ENCODE measurements at places on chromosomes 1 and 21.

- no peaks in the 10 kb centered on the region for H3K36me3 ChIP-seq
- DNase-seq = no peak
- no peaks in the 10 kb centered on the region for H3K4me1 ChIP-seq
Measured at GRCh38 chr1:241316372-241316771, 40.6 kb downstream of the RGS7 start.

- H3K36me3 ChIP-seq = no peaks in the 10 kb centered on the region
- no peaks in the 10 kb centered on the region for H3K4me1 ChIP-seq
- H3K27me3 ChIP-seq = no peaks in the 10 kb centered on the region
- no peak overlapping the region for H3K27ac ChIP-seq
Measured at GRCh38 chr1:7109901-7110300, 324.6 kb downstream of the CAMTA1 start.

DNA sequence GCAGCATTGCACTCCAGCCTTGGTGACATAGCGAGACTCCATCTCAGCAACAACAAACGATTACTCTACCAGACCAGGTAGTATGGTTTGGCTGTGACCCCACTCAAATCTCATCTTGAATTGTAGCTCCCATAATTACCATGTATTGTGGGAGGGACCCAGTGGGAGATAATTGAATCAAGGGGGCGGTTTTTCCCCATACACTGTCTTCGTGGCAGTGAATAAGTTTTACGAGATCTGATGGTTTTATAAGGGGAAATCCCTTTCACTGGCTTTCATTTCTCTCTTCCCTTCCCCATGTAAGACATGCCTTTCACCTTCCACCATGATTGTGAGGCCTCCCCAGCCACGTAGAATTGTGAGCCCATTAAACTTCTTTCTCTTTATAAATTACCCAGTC is 66.0 kb downstream of the BACE2 start:
- no peaks in the 10 kb centered on the region for H3K27me3 ChIP-seq
- no peak overlapping the region for H3K4me3 ChIP-seq
- no peaks in the 10 kb centered on the region for H3K4me1 ChIP-seq
- no peak for DNase-seq
- no peaks in the 10 kb centered on the region for H3K36me3 ChIP-seq

- H3K27me3 ChIP-seq = no peaks in the 10 kb centered on the region
- DNase-seq = no peak
- peaks cover 61% of the 10 kb centered on the region for H3K4me1 ChIP-seq
- H3K36me3 ChIP-seq = peaks cover 2% of the 10 kb centered on the region
- no peak within 1 kb of the TSS for H3K27ac ChIP-seq
Measured at GRCh38 chr21:42395905-42396651, at the start of gene TMPRSS3. TSS of gene TMPRSS3 (minus strand) at chr21:42396052. CDS start at chr21:42395417, 635 bp downstream.

DNA sequence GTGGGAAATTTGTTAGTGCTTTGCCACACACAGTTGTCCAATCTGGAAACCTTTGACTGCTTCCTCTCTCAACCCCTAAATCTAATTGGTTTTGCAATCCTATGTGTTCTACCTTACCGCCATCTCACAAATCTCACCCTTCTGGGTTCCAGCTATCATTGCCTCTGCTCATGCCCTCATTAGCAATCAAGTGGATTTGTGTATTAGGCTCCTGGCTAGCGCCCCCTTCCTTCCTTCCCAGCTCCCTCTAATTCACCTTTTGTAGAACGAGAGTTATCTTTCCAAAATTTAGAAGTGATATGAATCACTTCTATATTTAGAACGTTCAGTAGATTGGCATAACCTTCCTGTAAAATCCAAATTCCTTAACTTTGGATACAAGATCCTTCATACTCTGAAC is 18.6 kb downstream of the FMO1 start:
- H3K4me1 ChIP-seq = no peaks in the 10 kb centered on the region
- no peaks in the 10 kb centered on the region for H3K36me3 ChIP-seq
- no peak overlapping the region for H3K4me3 ChIP-seq
- H3K27ac ChIP-seq = no peak overlapping the region

- no peak overlapping the region for H3K4me3 ChIP-seq
- H3K4me1 ChIP-seq = no peaks in the 10 kb centered on the region
- peaks cover 8% of the 10 kb centered on the region for H3K27me3 ChIP-seq
- H3K36me3 ChIP-seq = no peaks in the 10 kb centered on the region
Measured at GRCh38 chr1:233549917-233550316, 64.0 kb upstream of the KCNK1 start.

DNA sequence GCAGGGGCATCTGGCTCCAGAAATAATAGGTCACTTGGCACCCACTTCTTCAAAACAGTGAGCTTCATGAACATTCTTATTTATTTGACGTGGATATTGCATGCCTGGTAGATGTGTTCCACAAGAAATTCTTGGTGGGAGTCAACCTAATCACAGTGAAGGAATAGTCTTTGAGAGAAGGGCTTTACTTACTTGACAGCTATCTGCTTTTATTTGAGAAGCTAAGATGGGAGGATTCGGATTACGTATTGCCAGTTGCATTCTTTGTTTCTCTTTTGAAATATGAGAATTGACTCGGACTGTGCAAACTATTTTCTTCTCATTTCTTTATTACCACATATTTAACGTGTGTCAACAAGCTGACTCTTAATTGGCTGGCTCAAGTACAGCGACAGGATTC is 117.2 kb downstream of the FASLG start:
- no peak overlapping the region for H3K27ac ChIP-seq
- no peak for DNase-seq
- peaks cover 14% of the 10 kb centered on the region for H3K4me1 ChIP-seq
- peaks cover 28% of the 10 kb centered on the region for H3K27me3 ChIP-seq
- H3K4me3 ChIP-seq = no peak overlapping the region
- H3K36me3 ChIP-seq = no peaks in the 10 kb centered on the region

DNA sequence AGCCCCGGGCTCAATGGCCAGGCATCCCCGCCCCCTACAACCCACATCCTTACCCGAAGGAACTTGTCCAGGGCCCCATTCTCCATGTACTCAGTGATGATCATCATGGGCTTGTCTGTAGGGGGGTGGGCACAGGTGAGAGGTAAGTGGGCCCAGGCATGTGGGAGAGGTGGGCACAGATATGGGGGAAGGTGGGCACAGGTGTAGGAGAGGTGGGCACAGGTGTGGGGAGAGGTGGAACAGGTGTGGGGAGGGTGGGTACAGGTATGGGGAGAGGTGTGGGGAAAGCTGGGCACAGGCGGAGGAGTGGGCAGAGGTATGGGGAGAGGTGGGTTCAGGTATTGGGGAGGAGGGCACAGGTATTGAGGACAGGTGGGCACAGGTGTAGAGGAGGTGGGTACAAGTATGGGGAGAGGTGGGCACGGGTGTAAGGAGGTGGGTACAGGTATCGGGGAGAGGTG is 23.5 kb downstream of the EPHA2 start:
- H3K27ac ChIP-seq = no peak overlapping the region
- H3K36me3 ChIP-seq = no peaks in the 10 kb centered on the region
- no peaks in the 10 kb centered on the region for H3K4me1 ChIP-seq
- no peaks in the 10 kb centered on the region for H3K27me3 ChIP-seq
- DNase-seq = no peak
- no peak overlapping the region for H3K4me3 ChIP-seq

DNA sequence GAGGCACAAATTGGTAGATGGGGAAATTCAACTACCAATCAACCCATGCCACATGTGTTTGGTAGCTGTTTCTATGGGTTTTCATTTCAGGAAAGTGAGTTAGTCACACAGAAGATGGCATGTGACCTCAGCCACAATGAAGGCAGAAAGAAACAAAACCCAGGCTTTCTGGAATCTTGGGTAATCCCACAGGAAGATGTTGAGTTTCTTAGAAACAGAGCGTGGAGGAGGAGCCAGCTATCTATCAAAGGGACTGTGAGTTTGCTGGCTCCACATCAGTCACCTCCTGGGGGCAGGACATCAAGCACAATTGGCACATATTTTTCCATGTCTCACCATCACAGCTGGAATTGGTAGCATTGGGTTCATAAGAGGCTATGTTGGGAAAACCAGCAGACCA is 188.9 kb upstream of the PLXNA2 start:
- H3K27ac ChIP-seq = no peak overlapping the region
- no peak for DNase-seq
- no peaks in the 10 kb centered on the region for H3K36me3 ChIP-seq
- H3K4me3 ChIP-seq = no peak overlapping the region
- no peaks in the 10 kb centered on the region for H3K4me1 ChIP-seq
- no peaks in the 10 kb centered on the region for H3K27me3 ChIP-seq

- no peak overlapping the region for H3K4me3 ChIP-seq
- DNase-seq = no peak
- H3K36me3 ChIP-seq = no peaks in the 10 kb centered on the region
- H3K27me3 ChIP-seq = no peaks in the 10 kb centered on the region
Measured at GRCh38 chr1:103467100-103467499, 58.4 kb upstream of the RNPC3 start.

DNA sequence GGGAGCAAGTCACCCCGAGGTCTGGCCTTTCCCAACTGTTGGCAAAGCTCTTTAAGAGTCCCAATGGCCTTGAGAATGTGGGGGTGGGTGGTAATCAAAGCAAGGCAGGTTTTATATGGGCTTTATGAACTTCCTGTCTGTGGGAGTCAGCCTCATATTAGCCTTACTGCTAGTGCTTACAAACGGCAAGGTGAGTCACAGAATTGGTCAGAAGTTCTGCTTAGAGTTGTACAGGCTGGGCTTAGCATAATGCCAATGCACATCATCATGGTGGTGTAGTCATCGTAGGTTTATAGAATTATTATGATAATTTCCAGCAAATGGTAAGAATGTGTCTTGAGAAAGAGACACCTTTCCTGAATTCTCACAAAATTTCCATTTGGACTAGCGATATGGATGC is 192.7 kb upstream of the KIAA0040 start:
- H3K4me3 ChIP-seq = no peak overlapping the region
- no peaks in the 10 kb centered on the region for H3K36me3 ChIP-seq
- no peak overlapping the region for H3K27ac ChIP-seq
- no peaks in the 10 kb centered on the region for H3K4me1 ChIP-seq
- peaks cover 11% of the 10 kb centered on the region for H3K27me3 ChIP-seq

DNA sequence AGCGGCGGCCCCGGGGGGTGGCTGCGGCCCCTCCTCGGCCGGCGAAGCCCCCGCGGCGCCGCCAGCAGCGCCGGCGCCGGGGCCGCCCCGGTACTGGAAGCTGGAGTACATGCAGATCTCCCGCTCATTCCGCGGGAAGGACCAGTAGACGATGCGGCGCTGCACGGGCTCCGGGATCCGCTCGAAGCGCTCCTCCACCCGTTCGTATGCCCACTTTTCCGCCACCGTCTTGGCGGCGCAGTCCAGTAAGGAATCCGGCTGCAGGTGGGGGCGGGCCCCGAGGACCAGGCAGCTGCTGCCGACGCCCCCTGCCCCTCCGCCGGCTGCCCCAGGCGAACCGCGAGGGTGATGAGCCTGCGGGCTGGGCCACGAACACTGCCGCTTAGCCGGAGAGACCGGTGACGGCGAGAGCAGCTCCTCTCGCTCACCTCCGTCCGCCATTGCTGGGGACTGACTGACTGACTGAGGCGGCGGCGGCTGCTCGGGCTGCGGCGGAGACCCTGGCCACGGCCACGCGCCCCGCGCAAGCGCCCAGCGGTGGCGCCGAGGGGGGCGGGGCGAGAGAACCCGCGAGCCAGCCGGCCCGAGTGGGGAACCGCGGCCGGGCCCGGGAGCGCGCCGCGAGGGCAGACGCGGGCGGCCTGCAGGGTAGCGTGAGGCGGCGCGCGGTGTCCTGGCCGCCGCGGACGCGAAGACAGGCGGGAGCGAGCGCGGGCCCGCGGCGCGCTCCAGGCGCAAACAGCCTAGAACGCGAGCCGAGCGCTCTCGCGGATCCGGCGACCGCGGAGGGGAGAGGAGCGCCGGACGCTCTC is at the start of gene ZSWIM5:
Gene ZSWIM5 (minus strand): TSS at position 696 of the 812 bp plus-strand sequence. CDS start 255 bp downstream, at position 441.
- peak within 1 kb of the TSS; percentile 43 for H3K27ac ChIP-seq
- H3K4me1 ChIP-seq = peaks cover 12% of the 10 kb centered on the region
- peaks cover 62% of the 10 kb centered on the region for H3K27me3 ChIP-seq
- H3K36me3 ChIP-seq = no peaks in the 10 kb centered on the region
- peak; percentile 64 for DNase-seq

DNA sequence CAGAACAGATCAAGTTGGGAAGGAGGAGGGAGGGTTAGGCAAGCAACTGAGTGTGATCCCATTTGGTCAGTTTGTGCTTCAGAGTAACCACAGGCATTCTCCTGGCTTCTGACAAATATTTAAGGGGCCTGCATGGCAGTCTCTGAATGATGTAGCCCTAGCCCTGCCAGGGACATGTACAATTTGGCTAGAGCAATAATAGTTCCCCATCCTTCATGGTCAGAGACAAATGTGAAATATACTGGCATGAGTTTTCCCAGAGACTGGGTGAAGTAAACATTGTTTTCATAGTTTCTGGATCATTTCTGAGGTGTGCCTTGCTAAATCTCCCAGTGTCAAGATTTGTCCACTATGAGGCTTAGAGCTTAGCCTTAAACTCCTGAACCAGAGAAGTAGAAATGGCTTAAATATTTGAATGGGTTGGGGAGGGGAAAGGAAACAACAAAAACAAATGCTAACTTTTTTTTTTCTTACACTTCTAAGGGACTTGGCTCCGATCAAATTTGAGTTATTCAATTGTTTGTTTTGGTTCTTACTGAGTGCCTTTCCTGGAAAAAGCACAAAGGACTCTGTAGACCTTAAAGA is 42.0 kb upstream of the UBE2U start:
- H3K27ac ChIP-seq = no peak overlapping the region
- H3K4me3 ChIP-seq = no peak overlapping the region
- no peaks in the 10 kb centered on the region for H3K4me1 ChIP-seq
- no peaks in the 10 kb centered on the region for H3K36me3 ChIP-seq

DNA sequence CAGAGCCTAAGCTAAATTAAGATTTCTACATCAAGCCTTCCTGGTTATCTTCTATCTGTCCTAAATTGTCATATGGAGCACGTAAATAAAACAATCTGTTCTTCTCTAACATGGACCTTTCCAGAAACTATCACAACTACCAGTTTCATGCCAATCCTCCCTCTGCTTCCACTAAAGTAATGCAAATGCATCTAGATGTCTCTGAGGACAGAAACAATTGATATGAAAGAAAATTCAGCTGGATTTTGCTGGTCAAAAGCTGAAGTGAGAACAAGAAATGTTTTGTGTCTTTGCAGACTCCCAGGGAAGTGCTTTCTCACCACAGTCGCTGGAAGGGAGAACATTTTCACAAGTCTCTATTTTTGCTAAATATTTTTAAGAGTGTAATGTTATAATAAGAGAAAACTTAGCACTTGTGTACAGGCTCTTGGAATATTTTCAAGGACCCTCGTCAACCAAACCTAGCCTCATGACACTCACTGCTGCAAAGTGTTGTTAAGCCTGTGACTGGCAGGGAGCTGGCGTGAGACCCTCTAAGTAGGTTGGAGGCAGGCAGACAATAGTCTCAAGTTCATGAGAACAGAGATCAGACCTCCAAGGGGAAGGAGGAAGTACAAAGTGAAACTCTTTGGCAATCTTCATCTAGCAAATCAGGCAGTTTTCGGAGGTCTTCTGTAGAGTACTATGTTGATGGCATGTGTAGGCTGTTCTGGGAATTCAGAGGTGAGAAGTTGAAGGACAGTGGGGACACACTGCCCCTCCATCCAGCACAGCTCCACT is 38.8 kb downstream of the DNASE2B start:
- no peak overlapping the region for H3K4me3 ChIP-seq
- DNase-seq = no peak
- H3K4me1 ChIP-seq = peaks cover 10% of the 10 kb centered on the region
- H3K36me3 ChIP-seq = no peaks in the 10 kb centered on the region
- no peak overlapping the region for H3K27ac ChIP-seq
